ENCODE measurements at places on chromosomes 5 and 9. TPM values are rescaled to one million over a fixed set of nuclear protein-coding genes. Genes with fewer than 3 reads are reported as not detected.

The SLCO6A1 gene
- not detected for total RNA-seq

The SPINK13 gene
- total RNA-seq, result not detected

The PDE6A gene
- total RNA-seq, result not detected

The TSLP gene
- 0.47 TPM for total RNA-seq

The TMEM171 gene
- total RNA-seq, result not detected

The PCYOX1L gene
- total RNA-seq, result 23.4 TPM

The GCNT4 gene
- 0.67 TPM for total RNA-seq

The CCDC112 gene
- 0.29 TPM for total RNA-seq

GRCh38 chr9:109411798-109412352, 86.2 kb downstream of the PTPN3 start:
- DNase-seq, result no peak

DNA sequence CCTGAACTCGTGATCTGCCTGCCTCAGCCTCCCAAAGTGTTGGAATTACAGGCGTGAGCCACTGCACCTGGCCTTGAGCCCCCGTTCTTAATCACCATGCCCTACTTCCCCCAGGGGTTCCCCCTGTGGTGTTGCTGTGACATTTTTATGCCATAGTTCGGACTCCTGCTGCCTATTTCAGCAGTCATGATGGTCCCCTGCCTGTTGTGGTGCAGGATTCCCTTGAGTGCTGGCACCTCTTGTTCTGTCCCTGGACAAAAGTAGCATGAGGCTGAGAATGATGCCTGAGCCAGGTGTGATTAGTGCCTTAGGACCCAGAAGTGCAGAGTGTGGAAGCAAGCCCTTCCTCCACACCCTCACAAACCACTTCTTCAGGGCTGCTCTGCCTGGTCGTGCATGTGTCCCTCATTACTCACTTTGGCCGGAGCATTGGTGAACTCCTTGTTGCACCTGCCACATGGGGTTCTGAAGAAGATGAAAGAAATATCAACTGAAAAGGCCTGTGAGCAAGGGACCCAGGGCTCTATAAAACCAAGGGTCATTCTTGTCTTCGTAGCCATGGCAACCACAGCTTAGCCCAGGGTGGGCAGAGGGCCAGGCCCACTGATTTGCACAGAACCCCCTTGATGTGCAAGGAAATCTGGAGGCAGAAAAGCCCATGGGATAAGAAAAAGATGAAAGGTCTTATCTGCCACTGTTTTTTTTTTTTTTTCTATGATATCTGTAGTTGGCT, 228.0 kb downstream of the NTRK2 start:
- DNase-seq, result no peak

DNA sequence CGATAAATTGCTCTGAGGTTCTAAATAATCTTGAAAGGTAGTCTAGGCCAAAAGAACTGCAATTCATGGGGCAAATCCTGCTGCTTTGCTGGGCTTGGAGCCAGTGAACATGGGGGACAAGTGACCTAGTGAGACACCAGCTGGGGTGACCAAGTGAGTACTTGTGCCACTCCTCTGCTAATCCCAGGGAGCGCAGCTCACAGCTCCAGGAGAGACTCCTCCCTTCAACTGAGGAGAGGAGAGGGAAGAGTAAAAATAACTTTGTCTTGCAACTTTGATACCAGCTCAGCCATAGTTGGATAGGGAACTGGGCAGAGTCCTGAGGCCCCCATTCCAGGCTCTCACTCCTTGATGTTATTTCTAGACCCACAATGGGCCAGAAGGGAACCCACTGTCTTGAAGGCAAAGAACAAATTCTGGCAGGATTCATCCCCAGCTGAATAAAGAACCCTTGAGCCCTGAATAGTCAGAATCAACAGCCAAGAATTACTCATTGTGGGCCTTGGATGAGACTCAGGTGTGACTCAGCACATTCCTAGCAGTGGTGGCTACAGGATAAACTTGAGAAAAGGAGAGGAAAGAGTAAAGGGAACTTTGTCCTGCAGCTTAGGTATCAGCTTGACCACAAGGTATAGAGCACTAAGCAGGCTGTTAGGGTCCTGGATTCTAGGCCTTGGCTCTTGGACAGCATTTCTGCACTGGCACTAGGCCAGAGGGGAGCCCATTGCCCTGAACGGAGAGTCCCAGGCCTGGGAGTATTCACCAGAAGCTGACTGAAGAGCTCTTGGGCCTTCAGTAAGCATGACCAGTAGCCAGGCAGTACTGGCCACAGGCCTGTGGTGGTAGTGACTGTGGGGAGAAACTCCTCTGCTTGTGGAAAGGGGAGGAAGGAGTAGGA, 288.3 kb upstream of the CDH18 start:
- DNase-seq, result no peak

GRCh38 chr5:177309351-177310191, 2.1 kb downstream of the MXD3 start:
- DNase-seq, result peak; percentile 68

DNA sequence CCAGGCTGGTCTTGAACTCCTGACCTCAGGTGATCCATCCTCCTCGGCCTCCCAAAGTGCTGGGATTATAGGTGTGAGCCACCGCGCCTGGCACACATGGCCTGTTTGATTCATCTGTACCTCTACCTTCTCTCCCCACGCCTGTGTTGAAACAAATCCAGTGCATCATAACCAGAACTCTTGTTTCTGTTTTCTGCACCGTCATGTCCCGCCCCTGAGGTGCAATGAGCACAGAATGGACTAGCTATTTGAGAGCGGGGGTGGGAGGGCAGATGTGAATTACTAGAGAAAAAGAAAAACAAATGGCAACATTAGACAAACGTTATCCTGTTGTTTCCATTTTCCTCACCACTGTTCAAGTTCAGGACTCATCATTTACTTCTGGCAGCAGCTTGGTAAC, 10.7 kb upstream of the FAM193B start:
- no peak for DNase-seq

DNA sequence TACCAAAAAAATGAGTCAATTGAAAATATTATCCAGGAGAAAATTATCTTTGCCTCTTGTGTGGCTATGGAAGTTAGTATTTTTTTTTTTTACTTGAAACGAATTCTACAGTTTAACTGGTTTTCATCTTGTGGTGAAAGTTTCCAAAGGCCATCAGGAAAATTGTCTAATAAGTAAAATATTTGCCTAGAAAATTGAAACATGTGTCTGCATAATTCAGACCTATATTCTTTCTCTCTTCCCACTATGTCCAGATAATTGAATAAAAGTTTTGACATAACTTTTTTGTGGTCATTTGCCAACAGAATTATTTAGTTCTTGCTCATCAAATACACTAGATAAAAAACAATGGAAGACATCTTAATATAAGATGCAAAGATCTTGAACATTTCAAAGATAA, 321.5 kb upstream of the RPS23 start:
- DNase-seq, result no peak

DNA sequence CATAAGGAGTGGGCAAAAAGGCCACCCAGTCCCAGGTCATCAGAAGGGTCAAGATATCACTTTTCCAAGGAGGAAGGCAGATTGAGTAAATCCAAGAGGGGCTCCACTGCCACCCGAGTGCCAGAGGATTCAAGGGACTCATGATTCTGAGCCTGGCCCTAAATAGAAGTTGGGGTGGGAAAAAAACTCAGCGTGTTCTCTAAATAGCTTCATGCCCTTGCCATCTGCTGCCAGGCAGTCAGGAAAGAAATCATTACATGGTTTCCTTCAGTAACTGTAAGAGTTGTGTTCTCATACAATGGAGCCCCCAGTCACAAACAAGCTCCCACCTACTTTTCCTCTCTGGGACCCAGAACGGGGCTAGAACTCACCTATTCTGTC, 37.2 kb downstream of the SAR1B start:
- no peak for DNase-seq

- no peak for DNase-seq
Observed at GRCh38 chr5:29077451-29077850, 2039.1 kb upstream of the CDH9 start.

DNA sequence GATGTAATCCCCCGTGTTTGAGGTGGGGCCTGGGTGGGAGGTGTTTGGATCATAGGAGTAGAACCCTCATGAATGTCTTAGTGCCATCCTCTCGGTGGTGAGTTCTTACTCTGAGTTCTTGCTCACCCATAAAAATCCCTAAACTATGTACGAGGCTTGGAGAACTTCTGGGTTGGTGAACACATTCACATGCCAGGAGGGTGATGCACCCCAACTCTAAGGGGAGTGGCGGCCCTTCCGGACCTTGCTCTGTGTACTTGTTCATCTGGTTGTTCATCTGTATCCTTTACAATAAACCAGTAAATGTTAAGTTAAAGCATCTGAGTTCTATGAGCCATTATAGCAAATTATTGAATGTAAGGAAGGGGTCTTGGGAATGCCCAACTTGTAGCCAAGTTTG, 36.0 kb upstream of the RIC1 start:
- DNase-seq, result no peak

GRCh38 chr5:166671811-166672210, 1619.6 kb upstream of the WWC1 start:
- no peak for DNase-seq

DNA sequence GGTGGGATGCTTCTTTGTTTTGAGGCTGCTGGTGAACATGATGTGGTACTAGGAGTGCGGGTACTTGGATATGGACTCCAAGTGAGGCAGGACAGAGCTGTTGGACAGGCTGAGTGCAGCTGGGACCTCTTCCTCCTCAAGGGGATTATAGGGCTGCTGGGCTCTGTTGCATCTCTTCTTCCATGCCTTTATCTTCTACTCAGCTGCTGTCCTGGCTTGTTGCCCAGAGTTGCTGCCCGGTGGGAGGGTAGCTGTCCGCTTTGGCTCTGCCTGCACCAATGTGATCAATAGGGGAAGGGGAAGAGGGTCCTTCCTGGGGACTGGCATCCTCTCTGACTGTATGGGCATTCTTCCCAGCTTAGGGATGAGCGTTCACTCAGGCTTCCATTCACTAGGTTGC, 1217.9 kb upstream of the ACO1 start:
- DNase-seq, result no peak

DNA sequence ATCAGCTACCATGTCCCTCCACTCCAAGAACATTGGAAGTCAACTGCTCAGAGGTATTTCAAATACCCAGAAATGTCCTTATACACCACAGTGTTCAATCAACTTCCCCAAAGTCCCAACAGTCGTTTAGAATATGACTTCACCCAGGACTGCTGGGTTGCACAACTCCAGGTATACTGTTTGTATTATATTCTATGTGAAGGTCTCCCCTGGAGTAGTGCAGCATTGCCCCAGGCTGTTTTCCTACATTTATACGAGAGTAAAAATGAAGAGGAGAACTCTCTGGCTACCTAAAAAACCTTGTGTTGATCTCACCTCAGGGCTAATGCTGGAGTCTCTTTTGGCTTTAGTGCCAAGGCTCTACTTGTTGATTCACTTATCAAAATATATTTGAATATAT, 183.6 kb upstream of the MAP3K1 start:
- DNase-seq, result no peak

- DNase-seq, result no peak
Observed at GRCh38 chr5:14155075-14155474, 11.9 kb downstream of the TRIO start.

- no peak for DNase-seq
Observed at GRCh38 chr5:73236541-73237128, 63.6 kb downstream of the TMEM174 start.

DNA sequence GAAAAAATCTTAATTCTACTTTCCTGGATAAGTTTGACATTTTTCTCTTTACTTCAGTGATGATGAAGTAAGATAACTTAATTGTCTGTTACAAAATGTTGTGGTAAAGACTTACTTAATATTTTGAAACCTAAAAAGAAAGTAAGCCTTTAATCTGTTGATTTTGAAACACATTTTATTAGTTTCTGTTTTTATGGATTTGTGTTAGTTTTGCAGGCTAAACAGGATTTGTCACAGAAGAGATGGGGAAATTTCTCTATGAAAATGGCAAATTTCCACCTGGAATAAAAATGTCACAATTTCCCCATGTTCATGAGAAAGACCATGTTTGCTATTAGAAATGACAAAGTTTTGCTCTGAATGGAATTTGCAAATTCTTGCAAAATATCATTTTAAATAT, 237.1 kb downstream of the RFX3 start:
- no peak for DNase-seq

GRCh38 chr5:127428276-127428675, 89.2 kb upstream of the PRRC1 start:
- DNase-seq, result no peak

- no peak for DNase-seq
Observed at GRCh38 chr5:87277279-87277835, 9.7 kb downstream of the RASA1 start.

- no peak for DNase-seq
Observed at GRCh38 chr9:128558431-128559310, 6.3 kb downstream of the SPTAN1 start.

DNA sequence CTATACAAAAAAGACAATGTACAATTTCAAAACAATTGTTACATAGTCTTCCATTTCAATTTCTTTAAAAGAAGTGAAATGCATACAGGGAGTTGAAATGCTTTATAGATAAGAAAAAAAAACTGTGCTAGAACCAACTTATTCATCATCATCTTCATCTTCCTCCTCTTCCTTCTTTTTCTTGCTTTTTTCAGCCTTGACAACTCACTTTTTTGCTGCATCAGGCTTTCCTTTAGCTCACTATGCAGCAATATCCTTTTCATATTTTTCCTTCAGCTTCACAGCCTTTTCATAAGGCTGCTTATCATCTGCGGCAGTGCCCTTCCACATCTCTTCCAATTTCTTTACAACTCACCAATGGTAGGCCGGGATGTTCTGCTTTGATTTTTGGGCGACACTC, 4.4 kb downstream of the LHFPL2 start:
- DNase-seq, result no peak

- no peak for DNase-seq
Observed at GRCh38 chr5:36237751-36238150, 4.0 kb downstream of the NADK2 start.

DNA sequence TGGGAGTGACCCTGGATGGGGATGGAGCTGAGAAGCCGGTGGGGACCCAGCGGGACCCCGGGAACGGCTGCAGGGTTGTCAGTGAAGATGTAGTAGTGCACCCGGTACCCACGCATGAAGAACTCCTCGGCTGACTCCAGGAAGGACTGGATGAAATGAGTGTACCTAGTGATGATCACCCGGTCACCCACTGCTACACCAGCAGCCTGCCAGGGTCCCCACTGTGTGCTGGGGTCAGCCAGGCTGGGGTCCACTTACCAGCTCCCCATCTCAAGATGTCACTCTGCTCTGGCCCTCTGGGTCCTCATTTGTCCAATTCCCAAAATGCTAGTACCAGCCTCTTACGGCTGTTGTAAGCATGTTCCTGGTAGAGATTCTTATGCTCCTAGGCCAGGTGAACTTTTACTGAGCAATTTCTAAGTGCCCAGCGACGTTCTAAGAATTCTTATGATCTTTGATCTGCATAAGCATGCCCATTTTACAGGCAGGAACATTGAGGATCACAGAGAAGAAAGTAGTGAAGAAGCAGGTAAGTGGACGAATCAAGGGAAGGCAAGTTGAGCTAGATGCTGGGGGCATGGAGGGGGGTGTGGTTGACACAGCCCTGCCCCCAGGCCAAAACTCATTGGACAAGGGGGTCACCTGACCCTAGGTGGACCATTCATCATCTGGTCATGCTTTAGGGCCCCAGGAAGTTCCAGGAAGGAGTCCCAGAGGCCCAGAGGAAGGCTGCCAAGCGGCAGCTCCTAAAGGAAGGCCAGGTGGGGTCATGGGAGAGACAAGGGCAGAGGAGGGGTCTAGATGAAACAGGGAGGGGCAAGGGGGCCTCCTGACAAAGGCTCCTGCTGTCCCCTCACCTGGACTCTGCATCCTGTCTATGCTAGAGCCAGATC, 9.4 kb downstream of the GBGT1 start:
- DNase-seq, result no peak

GRCh38 chr9:11039006-11039405, 426.2 kb upstream of the PTPRD start:
- DNase-seq, result no peak

All from activated T-helper 1 cell treated with anti-CD3 and anti-CD28 coated beads, Interleukin-12 subunit alpha, Interleukin-12 subunit beta, Interleukin-2, Interleukin-4 antibody, amounts not matched to agents 30 ng/mL and 10 ng/mL and 1 ng/mL, durations not matched to agents 14 hours and 24 hours and 36 hours (primary cell).